Fibroblast of skin of right quadriceps (primary cell): ENCODE measurements at places on chromosomes 3 and 15.

GRCh38 chr15:100373942-100374341 is 32.2 kb upstream of the ADAMTS17 start:
- no peak for DNase-seq

GRCh38 chr15:61835496-61836106 is 224.6 kb downstream of the VPS13C start:
- peak; percentile 52 for DNase-seq

GRCh38 chr3:177418787-177419186 is 221.5 kb upstream of the TBL1XR1 start:
- no peak for DNase-seq

DNA sequence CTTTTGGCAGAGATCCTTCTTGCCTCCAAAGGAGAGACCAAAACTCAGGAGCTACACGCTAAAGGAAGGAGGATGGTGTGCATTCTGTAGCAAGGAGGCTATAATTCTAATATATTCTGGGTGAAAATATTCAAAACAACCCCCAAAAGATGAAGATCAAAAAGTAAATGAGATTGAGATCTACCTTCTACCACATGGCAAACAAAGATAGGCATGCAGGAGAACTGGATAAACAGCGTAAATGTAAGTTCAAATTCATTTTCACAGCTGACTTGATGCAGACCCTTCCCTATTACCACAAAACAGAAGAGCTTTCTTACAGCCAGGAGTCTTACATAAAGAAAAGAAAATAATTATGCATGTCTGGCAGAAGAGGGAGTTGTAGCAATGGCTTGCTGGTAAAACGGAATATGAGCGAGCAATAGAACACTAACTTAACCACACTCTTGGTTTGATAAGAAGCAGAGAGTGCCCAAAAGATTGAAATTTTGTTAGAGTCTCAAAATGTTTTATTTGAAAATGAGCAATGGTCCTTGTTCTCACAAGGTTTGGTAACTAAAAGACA is 272.7 kb downstream of the MECOM start:
- DNase-seq: no peak

DNA sequence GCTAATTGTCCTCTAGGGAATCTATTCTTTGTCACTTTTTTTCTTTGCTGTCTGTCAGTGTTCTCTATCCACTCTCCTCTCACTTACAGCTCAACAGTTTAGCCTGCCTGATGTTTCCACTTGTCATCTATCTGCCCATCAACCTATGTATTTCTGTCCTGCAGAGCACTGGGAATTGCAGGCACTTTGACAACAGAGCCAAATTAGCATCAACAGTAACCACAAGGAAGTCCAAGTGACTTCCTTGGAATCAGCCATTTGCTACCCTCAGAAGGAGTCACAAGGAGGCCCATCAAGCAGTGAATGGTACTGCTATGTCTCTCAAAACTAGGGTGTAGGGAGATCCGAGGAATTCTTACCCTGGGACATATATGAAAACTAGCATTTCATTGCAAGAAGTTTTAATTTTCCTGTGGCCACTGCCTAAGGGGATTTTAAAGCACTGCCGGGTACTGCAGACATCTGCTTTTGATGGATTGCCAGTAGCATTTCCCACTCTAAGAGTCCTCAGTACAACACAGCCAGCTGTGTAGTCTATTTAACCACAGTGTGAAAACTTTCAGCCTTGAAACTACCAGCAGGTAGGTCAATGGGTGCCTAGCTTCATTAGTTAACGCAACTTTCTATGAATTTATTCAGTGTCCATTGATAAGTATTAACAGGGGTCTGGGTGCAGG is 898.8 kb downstream of the NTRK3 start:
- DNase-seq: no peak

DNA sequence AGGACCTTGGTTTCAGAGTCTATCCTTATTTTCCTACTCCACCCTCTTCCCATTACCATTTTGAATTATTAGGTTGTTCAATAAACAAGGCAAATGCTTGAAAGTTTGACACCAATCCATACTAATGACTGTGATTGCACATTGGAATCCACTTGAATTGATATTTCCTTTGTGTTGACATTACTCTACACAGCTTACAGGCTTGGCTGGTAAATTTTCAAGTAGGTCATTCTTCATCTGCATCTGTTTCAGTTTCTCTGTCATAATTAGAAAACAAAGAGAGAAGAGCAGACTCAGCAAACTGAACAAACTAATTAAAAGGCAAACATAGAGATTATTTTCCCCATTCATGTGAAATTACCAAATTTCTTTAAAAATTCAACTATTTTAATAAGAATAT is 732.9 kb upstream of the BCHE start:
- DNase-seq: no peak

- DNase-seq: no peak
Measured at GRCh38 chr15:26394801-26395200, 378.1 kb downstream of the GABRB3 start.

DNA sequence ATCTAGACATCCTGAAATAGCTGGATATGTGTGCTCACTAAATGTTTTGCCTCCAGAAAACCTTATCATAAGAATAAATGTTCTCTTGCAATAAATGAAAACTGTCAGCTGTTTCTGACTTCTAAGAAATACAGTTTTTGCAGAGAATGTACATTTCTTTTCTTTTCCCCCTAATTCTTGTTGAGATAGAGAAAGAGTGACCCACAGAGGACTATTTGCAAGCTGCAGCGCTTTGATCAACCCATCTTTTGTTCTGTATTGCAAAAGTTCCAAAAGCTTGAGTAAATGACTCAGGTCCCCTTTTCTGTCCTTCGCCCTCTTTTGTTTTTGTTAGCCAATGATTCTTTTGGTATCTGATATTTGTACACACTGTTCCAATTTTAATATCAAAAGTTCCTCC is 141.9 kb downstream of the BBX start:
- no peak for DNase-seq

DNA sequence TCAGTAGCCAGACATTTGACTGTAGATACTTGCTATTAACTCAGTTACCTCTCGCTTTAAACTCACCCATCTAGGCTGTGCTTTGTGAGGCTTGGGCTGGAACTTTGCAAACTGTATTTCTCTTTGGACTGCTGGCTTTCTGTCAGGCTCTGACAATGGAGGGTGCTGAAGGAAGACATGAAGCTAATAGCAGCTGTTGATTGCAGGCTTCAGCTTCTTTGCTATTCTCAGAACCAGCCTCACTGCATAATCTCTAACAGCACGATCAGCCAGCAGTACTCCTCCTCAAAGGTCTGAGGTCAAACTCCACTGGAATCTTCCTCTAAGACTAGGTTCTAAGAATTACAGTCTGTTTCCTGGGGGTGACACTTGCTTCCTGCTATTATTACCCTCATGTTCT is 295.6 kb downstream of the ZBBX start:
- no peak for DNase-seq

DNA sequence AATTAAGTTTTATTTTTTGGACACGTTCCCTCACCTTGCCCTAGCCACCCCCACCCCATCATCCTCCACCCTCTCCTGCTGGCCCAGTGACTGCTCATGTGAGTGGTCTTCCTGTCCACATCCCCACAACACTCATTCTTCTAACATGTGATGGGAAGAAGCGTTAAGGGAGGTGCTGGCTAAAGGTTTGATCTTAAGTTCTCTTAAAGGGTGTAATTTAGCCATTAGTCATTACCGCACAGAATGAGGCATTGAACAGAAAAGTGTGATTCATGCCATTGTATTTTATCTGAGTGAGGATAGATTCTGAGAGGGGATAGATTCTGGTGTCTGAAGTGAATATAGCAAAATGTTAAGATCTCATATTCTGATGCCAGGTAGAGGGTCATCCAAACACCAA is 272.9 kb upstream of the TPM1 start:
- peak; percentile 91 for DNase-seq

GRCh38 chr3:146581080-146581601 is 24.0 kb downstream of the PLSCR5 start:
- DNase-seq: no peak

DNA sequence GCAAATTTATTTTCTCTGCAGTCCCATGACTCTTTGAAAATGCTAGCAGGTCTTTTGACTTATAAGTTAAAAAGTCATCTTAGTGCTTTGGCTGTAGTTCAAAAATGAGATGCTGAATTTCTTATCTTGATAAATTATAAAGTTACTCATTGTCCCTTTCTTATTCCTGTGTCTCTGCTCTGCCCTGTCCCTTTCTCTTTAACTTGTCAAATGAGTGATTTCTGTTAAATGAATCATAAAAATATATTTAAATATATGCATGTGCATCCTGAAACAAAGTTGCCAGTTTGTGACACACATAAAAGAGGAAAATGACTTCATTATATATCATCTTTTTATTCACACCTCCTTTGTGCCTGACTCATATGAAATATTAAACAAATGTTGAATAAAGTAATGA is 1097.3 kb upstream of the EPHA6 start:
- no peak for DNase-seq

GRCh38 chr3:81761904-81762580 is 597 bp upstream of the GBE1 start:
- peak; percentile 14 for DNase-seq

GRCh38 chr15:101088271-101088670 is 163.6 kb downstream of the CHSY1 start:
- no peak for DNase-seq

DNA sequence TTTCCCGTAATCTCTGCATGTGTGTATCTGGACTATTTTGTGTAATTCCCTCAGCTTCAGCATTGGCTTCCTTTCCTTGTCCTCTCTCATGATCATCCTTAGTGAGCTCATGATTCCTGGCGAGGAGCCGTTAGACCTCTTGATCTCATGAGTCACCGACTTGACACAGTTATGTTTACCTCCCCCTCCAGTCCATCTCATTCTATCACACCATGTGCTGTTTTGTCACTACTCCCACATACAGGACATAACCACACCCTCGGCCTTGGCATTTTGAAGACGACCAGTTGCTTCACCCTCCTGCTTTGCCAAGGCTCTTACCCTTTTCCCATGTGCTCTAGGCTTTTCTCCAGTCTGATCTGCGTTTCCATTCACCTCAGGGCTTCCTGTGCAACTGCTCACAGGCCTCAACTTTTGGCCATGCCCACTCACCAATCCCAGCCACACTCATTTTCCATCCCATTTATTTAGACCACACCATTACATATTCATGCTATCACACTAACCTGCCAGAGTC is 41.5 kb downstream of the CP start:
- DNase-seq: peak; percentile 97

- no peak for DNase-seq
Measured at GRCh38 chr15:83656943-83657528, 3.1 kb downstream of the ADAMTSL3 start.

DNA sequence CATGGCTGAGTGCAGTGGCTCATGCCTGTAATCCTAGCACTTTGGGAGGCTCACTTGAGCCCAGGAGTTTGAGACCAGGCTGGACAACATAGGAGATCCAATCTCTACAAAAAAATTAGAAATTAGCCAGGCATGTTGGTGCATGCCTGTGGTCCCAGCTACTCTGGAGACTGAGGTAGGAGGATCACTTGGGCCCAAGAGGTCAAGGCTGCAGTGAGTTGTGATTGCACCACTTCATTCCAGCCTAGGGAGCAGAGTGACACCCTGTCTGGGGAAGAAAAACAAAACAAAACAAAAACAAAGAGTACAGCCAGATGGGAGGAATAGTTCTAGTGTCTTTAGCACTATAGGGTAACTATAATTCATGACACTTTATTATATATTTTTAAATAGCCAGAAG is 26.2 kb upstream of the COMMD4 start:
- DNase-seq: no peak

DNA sequence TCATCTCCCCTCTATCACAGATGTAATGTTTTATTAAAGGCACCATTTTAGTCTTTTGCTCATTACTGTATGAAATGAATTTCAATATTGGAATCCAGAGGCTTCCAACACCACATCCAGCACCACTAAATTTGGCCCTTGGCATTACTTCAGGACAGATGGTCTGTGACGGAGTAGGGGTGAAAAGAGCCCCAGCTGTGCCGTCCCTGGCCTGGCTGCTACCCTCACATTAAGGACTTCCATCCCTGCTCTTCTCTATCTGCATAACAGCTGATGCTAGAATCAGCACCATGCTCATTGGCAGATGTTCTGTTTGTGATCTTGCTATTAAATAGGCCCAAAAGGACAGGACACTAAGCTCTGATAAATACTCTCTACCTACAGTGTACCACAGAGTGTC is 152.9 kb downstream of the IL1RAP start:
- DNase-seq: no peak

- DNase-seq: no peak
Measured at GRCh38 chr15:97071668-97072067, 741.2 kb downstream of the NR2F2 start.

DNA sequence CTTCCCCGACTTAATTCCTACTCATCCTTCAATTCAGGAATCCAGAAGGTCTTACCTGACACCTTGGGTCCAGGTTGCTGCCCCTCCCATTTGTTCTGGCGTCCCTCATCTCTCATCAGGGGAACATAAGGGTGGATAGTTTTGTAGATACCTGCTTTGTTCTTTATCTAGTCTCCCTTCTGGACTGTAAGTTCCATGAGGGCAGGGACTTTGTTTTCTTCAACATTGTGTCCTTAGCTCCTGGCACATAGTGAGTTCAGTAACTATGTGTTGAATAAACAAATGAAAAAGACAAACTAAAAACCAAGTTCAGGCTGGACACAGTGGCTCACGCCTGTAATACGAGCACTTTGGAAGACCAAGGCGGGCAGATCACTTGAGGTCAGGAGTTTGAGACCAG is 13.2 kb upstream of the GPD1L start:
- no peak for DNase-seq

DNA sequence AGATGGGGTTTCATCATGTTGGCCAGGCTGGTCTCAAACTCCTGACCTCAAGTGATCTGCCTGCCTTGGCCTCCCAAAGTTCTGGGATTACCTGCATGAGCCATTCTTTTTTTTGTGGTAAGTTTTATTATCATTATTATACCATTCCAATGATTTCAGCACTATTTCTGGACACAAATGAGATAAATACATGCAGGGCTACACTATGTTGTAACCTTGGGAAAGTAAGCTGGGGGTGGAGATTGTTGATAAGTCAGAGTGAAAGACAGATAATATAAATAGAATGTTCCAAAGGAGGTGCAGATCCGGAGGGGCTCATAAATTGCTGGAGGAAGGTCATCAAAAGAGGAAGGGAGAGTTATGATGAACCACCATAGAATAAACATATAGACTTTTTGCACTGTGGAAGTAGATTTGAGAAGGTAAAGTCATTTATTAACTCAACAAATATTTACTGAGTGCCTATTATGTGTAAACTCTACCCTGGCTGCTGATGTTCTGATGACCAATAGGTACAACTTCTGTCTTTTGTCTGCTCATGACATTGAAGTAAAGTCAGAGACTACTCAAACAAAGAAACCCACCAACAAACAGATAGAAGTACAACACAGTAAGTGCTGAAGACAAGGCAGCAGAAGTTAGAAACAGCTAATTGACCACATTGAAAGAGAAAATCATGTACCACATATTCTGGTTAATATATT is 478.9 kb upstream of the GOLIM4 start:
- DNase-seq: no peak

GRCh38 chr3:195441476-195441991 is 1.3 kb downstream of the ACAP2 start:
- DNase-seq: peak; percentile 31

- no peak for DNase-seq
Measured at GRCh38 chr15:63146684-63147083, 10.6 kb downstream of the RPS27L start.

GRCh38 chr3:127052121-127052561 is 69.2 kb downstream of the PLXNA1 start:
- DNase-seq: no peak
